ENCODE measurements at places on chromosomes 3 and 15.

GRCh38 chr3:73601481-73601880 is 23.3 kb downstream of the PDZRN3 start:
- peak; percentile 31 for DNase-seq

- no peak for DNase-seq
These were observed 235.9 kb upstream of the ST8SIA2 start for GRCh38 chr15:92157666-92158298.

DNA sequence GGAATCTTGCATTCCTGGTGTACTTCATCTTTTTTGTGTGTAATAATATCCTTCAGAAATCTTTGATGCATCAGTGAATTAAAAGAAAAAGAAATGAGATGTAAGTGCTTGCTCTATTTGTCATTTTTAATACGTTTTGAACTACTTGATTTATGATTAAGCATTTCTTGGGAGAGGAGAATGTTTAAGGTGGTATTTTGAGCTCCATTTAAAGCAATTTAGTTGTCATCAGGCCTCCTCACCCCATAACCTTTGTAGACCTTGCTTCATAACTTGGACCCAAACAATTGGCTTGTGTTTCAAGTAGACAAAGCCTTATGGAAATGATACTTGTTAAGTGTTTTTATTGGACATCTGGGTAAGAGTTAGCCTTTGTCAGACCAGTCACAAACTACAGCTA is 87.1 kb upstream of the VEPH1 start:
- no peak for DNase-seq

DNA sequence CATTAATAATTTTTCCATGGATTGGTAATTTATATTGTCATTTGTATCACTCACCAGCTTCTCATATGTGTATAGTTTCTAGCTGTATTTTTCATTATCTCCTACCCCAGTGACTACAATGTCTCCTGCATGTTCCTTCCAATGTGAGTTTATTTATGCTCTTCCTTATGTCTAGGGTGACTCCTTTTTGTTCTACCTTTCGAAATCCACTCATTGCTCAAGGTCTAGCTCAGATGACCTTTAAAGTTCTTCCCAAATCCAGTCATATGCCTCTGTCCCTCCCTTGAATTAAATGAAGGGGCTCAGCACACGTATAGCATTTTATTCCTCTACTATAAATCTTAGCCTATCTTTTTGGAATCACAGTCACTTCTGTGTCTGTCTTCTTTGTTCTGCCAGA is 53.0 kb downstream of the TMEM45A start:
- DNase-seq, result no peak

DNA sequence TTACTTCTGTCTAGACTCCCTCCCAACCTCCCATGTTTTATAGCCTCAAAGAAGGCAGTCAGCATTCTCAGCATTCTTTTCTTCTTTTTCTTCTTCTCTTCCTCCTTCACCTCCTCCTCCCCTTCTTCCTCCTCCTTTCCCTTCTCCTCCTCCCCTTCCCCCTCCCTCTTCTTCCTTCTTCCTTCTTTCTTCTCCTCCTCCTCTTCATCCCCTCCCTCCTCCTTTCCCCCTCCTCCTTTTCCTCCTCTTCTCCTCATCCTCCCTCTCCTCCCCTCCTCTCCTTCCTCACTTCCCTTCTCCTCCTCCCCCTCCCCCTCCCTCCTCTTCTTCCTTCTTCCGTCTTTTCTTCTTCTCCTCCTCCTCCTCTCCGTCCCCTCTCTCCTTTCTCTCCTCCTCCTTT is 3.6 kb upstream of the LPCAT4 start:
- no peak for DNase-seq

DNA sequence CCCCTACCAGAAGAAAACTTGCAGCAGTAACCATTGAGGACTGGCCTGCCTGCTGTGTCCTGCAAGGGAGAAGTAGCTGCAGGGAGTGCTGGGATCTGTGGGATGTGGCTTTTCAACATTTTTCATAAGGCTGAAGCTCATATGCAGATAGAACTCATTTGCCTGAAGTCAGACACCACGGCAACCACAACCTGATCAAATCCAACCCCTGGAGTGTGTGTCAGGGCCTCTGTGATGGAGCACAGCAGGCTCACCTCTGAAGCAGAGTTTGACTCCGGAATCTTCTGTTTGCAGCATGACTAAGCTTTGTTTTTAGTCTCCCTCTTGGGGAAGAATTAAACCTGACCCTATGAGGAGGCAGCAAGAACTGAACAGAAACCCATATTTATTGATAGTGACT is 508.7 kb downstream of the AGBL1 start:
- DNase-seq, result no peak

- DNase-seq, result no peak
These were observed 13.8 kb upstream of the THRB start for GRCh38 chr3:24508423-24508839.

DNA sequence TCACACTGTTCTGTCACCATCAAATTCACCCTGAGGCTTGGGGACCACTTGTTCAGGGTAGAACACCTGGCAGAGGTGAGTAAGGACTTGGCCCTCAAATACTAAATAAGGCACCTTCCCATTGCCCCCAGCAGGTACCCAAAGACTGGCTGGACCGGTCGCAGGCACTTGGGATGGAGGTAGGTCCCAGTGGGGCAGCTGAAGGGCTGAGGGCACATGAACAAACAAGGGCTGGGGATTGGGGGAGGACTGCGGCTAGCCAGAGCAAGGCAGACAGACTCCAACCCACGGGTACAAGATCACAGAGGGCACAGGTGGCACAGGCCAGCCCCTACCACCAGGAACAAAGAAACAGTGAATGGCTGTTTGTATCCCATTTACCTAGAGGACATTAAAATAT is 1.9 kb downstream of the MRPS25 start:
- no peak for DNase-seq

DNA sequence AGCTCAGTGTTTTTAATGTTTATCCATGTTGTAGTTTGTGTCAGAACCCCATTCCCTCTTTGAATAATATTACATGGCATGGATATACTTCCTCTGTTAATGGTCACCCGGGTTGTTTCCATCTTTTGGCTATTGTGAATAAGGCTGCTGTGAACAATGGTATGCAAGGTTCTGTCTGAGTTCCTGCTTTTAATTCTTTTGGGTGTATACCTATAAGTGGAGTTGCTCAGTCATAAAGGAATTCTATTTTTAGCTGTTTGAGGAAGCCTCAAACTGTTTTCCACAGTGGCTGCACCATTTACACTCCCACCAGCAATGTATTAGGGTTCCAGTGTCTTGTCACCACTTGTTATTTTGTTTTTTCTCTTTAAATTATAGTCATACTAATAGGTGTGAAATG is 99.6 kb downstream of the SLC25A26 start:
- DNase-seq, result no peak

GRCh38 chr3:175146258-175146657 is 287.1 kb downstream of the NAALADL2 start:
- DNase-seq, result peak; percentile 56

DNA sequence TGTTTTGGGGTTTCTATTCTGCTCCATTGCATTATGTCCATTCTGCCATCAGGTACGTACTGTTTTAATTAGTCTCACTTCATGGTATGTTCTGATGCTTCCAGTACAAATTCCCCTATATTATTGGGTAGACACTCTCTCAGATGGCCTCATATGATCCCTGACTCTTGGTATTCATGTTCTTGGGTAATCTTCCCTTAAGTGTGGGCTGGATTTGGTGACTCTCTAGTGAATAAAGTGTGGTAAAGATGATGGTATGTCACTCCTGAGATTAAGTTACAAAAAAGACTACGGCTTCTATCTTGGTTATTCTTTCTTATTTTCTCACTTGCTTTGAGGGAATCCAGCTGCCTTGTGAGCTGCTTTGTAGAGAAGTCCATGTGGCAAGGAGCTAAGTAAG is 89.6 kb upstream of the TBC1D5 start:
- DNase-seq, result no peak

GRCh38 chr3:24550588-24550987 is 55.9 kb upstream of the THRB start:
- no peak for DNase-seq

GRCh38 chr15:34914317-34914716 is 55.2 kb downstream of the AQR start:
- no peak for DNase-seq

- no peak for DNase-seq
These were observed 275.7 kb upstream of the THBS1 start for GRCh38 chr15:39304931-39305728.

- no peak for DNase-seq
These were observed 140.9 kb downstream of the ADAMTS9 start for GRCh38 chr3:64546856-64547255.

- no peak for DNase-seq
These were observed 58.5 kb upstream of the ZNF148 start for GRCh38 chr3:125433611-125434041.

DNA sequence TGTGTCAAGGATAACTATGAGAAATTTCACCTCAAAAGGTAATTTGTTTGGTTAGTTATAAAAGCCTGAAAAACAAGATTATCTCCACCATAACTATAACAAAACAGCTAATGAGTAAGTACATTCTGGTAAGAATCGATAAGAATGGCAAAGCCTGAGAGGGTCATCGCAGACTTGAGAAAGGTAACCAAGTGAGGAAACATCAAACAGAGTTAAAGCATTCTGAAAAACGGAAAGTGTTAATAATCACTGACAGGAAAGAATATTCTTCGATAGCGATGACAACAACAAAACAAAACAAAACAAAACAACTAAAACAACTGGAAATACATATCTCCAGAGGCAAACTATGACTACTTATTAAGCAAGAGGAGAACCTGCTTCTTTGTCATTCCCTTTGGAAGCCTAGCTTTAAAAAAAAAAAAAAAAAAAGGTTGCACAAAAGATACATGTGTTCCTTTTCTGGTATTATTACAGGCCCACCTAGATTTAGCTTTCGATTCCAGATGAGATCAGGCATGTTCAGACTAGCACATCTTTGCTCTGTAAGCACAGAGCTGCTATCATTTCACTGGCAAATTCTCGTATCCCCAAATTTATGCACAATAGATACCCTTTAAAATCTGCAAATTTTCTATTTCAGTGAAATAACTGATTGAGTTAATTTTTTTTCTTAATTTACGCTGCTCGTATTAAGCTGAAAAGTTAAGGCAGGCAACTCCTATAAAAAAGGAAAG is 155.6 kb downstream of the TIGIT start:
- no peak for DNase-seq

GRCh38 chr3:115819785-115820384 is 196.6 kb downstream of the GAP43 start:
- peak; percentile 90 for DNase-seq

GRCh38 chr3:25191673-25192072 is 236.4 kb upstream of the RARB start:
- DNase-seq, result no peak

GRCh38 chr3:2246873-2247648 is 148.4 kb downstream of the CNTN4 start:
- DNase-seq, result no peak

- no peak for DNase-seq
These were observed 14.6 kb upstream of the MAGEF1 start for GRCh38 chr3:184726497-184726896.

DNA sequence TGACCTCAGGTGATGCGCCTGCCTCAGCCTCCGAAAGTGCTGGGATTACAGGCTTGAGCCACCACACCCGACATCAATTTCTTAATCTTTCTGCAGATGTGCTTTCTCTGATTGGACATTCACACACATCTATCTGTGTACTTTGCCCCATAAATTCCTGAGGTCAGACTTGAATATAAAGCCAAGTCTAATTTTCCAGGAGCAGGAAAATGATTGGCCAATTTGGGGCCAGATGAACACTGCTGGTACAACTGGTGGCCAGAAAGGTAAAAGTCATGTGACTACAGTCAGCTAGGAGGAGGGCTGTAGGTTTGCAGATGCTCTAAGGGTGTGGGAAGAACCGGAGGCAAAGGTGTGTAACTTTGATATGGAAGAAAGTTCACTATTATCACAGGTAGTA is 3.2 kb upstream of the RAD51 start:
- DNase-seq, result no peak

- DNase-seq, result no peak
These were observed 4.1 kb upstream of the PAK6 start for GRCh38 chr15:40234783-40235182.

GRCh38 chr3:102094506-102094905 is 245.2 kb downstream of the NFKBIZ start:
- DNase-seq, result no peak

DNA sequence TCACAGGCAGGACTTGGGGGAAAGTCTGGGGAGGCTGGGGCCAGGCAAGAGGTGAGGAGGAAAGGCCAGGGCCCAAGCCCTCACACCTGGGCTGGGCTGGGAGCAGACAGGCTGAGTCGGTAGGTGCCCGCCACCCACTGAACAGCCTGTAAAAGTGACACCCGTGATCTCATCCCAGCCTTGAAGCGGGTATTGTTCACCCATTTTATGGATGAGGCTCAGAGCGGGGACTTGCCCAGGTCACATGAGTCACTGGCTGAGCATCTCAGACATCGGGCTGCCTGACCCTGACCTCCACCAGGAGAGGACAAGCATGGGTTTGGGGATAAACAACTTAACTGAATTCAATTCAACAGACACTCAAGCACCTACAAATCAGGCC is 52.0 kb upstream of the CTSH start:
- no peak for DNase-seq

- no peak for DNase-seq
These were observed 44.0 kb downstream of the PDE8A start for GRCh38 chr15:85025516-85026251.

DNA sequence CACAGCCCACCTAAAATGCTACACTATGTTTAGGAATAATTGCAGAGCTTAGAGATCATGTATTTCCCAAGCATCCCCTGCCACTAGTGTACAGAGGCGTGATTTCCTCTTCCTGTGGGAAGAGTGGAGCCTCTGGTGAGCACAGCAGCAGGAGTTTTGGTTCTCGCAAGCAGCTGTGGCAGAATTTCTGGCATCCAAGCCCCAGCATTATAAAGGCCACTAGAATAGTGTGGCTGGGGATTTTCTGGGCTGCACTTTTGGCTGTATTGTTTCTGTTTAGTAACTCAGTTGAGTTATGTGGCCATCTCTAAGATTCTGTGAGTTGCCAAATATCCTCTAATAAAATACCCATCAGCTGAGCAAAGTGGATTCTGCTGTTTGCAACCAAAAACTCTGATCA is 64.7 kb downstream of the GPR176 start:
- DNase-seq, result peak; percentile 36

All from IMR-90 (cell line).